Chondrocyte (in vitro differentiated cells): ENCODE measurements at places on chromosomes 4 and X.

- DNase-seq, result no peak
Observed at GRCh38 chr4:36024901-36025660, 219.2 kb downstream of the ARAP2 start.

DNA sequence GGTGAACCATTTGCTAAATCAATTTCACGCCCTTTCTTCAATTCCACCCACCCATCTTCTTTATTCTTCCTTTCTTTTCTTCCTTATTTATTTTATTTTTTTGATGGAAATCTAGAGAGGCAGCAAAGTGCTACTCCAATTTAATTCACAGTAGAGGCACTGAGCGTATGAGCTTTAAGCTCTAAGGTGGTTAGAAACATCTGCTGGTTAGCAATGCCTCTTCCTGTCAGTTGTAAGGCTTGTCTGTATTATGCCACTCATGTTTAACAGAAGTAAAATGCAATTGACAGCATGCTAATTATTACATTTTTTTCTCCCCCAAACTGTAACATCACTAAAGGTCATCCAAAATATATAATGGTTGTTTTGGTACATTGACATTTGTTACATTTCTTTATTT lies 103.8 kb downstream of the EPHA5 start:
- no peak for DNase-seq

DNA sequence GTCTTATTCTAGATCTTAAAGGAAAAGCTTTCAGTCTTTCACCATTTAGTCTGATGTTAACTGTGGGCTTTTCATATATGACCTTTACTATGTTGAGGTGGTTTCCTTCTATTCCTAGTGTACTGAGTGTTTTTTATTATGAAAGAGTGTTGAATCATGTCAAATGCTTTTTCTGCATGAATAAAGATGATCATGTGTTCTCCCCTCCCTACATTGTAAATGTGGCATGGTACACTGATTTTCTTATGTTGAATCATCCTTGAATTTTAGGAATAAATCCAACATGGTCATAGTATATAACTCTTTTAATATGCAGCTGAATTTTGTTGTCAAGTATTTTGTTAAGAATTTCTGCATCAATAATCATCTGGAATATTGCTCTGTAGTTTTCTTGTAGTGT lies 4.3 kb downstream of the CLGN start:
- DNase-seq, result no peak

- no peak for DNase-seq
Observed at GRCh38 chr4:101306225-101306624, 41.1 kb downstream of the PPP3CA start.

- no peak for DNase-seq
Observed at GRCh38 chr4:28388471-28388870, 1527.8 kb downstream of the STIM2 start.

DNA sequence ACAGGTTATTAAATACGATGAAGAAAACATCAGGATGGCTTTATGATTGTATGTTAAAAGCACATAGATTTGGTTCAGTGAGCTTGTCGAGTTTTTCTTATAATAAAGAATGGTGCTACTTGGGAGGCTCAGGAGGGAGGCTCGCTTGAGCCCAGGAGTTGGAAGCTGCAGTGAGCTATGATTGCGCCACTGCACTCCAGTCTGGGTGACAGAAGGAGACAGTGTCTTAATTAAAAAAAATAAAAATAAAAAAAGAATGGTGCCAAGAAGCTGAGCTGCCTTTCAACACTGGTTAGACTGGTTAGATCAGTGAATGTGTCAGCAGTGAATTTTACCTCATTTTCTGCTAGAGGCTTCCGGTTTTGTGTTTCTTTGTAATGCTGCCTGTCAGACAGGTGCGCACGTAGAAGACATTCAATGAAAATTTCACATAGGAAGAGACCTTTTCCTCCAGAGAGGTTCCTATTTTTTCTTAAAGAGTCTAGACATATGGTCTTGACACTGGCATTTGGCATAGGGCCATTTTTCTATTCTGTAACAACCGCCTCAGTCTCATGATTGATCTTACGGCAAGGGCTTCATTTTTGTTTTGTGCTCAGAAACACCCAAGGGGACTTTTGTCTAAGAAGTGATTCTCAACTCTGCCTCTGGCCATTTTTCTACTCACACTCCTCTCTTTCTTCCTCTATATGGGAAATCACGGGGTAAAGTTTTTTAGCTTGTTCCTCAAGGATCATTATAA lies 15.0 kb upstream of the ARSF start:
- no peak for DNase-seq

DNA sequence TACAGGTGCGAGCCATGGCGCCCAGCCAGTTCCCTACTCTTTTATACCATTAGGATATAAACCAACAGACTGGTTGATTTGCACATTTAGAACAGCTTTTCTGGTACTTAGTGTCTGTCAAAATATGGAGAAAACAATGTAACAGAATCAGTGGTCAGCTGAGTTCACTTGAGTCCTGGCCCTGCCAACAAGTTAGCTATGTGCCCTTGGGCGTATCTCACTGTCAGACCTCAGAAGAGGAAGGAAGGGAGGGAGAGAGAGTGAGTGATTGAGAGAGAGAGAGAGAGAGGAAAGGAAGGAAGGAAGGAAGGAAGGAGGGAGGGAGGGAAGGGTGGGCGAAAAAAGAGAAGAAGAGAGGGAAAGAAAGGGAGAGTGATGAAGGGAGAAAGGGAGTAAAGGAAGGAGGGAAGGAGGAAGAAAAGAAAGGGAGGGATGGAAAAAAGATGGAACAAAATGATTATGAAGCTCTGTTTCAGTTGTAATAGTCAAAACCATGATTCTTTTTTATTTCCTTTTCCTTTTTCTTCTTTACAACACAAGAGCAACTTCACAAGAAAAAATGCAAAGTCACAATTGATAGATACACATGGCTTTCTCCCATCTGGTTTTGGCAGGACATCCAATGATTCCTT lies 55.7 kb upstream of the PDGFRA start:
- no peak for DNase-seq
